ENCODE measurements at places on chromosomes 2 and 18. TPM values are rescaled to one million over a fixed set of nuclear protein-coding genes. Genes with fewer than 3 reads are reported as not detected.

The C2orf15 gene
- polyA plus RNA-seq: 0.25 TPM

DNA sequence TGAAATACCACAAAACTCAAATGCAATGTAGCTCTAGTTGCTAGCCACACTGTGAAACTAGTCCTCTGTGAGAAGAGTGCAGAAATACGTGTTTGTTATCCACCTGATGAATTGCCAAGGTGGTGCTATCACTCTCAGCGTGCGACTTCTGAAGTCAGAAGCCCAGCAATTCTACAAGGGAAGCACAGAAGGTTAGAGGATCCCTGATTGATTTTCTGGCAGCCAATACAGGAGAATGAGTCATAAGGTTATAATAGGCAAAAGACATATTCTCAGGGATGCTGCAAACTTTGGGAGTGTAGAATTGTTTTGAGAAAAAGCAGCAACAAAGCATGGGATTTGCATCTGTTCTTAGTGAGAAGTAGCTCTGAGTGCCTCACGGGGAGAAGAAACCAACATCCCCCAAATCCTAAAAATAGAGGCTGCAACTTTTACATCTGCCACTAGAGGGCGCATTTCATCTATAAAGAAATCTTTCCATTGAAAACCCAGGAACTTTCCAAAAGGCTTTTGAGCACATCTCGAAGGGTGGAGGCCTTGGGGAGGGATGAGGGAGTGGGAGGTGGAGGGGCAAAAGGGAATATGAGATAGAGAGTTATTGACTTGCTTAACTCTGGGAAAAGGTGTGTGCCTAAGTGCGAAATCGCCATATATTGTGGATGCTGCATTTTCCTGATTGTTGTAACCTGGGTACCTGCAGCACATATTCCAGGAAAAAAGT is 78.0 kb downstream of the TMEM182 start:
- DNase-seq: no peak

The FBXO15 gene
- polyA plus RNA-seq: 0.43 TPM

- DNase-seq: peak; percentile 66
Observed at GRCh38 chr2:100321179-100321865, 979 bp downstream of the LONRF2 start.

The BCL2L11 gene
- polyA plus RNA-seq: 6.2 TPM

The ADRA2B gene
- polyA plus RNA-seq: 2.2 TPM
